Foreskin fibroblast (primary cell): ENCODE measurements at places on chromosomes 1 and 21.

DNA sequence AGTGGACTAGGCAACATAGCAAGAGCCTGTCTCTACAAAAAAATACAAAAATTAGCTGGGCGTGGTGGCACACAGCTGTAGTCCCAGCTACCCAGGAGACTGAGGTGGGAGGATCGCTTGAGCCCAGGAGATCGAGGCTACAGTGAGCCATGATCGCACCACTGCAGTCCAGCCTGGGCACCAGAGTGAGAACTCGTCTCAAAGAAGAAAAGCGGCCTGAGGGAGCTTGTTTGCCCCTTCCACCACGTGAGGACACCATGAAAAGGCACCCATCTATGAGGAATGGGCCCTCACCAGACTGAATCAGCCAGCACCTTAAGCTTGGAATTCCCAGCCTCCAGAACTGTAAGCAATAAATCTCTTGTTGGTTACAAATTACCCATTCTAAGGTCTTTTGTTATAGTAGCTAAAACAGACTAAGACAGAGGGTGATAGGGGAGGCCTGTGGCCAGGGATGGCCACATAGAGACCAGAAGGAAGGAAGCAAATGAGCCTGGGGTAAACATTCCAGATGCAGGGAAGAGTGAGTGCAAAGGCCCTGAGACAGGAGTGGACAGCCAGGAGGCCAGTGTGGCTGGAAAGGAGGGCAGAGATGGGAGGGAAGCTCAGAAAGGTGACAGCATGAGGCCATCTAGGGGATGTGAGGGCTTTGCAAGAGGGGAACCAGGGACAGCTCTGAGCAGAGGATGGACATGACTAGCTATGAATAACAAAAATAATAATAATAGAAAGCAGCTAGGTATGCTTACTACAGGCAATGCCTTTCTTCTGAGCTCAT is 120.1 kb downstream of the MATN1 start:
- DNase-seq = no peak

DNA sequence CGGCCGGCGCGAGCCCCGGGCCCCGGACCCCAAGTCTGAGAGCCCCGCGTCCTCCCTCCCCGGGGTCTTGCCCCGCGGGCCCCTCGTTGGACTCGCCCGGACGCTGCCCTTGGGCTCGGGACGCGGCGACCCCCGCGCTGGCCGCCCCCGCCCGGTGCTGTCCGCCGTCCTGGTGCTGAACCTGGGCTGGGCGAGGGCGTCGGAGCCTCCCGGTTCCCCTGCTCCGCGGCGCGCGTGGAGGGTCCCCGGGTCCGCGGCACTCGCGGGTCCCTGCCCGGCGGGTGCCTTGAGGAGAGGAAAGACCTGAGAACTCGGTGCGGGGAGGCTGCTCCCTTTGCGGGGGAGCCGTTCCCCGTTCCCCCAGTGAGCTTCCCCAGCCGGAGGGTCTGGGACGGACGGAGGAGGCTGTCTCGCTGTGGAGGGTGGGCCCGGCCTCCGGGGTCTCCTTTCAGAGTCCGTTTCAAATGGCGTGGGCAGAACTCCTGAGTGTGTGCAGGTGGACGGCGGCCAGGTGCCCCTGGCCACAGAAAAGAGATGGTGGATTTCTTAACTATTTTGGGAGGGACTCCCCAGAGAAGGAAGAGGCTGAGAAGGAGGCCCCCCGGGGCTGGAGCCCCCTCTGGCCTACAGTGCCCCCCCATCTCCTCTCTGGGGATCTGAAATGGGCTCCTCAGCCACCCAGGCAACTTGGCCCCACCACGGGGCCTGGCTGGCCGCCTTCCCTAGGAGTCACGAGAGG is 595 bp downstream of the GABRD start:
- no peak for DNase-seq

GRCh38 chr1:29370067-29370466 is 133.7 kb downstream of the PTPRU start:
- DNase-seq = no peak

DNA sequence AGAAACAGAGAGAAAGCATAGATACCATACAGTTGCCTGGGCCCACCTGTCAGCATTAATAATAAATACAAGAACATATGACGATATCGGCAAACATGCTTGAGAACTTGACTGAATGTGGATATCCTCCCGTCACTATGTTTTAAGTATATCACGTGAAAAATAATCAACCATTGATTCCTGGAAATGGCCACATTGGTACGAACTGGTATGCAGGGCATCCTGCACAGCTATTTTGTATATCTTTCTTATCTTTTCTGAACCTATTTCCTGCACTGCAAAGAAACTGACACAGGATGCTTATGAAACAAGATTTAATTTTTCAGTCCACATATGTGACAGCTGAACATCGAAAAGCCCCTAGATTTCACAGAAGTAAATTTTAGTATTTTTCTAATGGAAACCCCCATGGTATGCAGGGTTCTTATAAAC is 22.8 kb upstream of the RGS1 start:
- no peak for DNase-seq

DNA sequence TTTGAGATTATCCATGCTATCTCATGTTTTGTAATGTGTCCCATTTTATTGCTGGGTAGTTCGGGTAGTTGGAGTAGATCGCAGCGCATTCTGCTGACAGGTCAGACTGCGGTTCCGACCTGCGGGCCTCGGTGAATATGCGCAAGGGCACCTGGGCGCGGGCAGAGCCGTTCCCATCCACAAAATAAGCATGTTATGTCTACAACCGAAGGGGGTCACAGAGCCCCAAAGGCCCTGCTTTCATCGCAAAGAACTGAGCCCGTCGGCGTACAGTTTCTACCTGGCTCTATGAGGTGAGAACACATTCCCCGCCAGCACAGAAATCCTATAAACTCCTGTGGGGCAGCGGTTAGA is 88.4 kb downstream of the PRKAB2 start:
- DNase-seq = no peak

DNA sequence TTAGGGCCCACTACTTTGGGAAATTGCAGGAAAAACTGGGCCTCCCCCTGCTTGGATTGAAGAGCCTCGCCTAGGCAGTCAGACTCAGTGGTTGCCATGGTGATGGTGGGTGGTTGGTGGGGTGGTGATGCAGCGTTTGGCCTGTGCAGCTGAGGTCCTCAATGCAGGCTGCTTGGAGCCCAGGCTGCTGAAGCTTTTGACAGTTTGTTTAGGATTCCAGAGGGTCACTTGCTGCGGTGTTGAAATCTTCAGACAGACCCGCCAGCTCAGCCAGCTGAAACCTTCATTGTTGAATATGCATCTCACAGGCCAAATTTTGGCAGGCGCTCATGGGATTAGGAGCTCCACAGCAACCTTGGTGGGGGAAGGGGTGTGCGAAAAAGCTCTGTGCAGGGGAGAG is 67.9 kb downstream of the CACNA1E start:
- DNase-seq = no peak
